ENCODE measurements at places on chromosomes 3 and 15. TPM values are rescaled to one million over a fixed set of nuclear protein-coding genes. Genes with fewer than 3 reads are reported as not detected.

The KBTBD12 gene
- total RNA-seq: 41.8 TPM

- H3K36me3 ChIP-seq: no peaks in the 10 kb centered on the region
- no peaks in the 10 kb centered on the region for H3K4me1 ChIP-seq
- H3K27ac ChIP-seq: no peak overlapping the region
- no peak overlapping the region for H3K4me3 ChIP-seq
- H3K27me3 ChIP-seq: peaks cover 16% of the 10 kb centered on the region
Observed at GRCh38 chr3:43019826-43020225, 40.7 kb downstream of the GASK1A start.

- no peaks in the 10 kb centered on the region for H3K36me3 ChIP-seq
- H3K27ac ChIP-seq: no peak overlapping the region
- H3K27me3 ChIP-seq: no peaks in the 10 kb centered on the region
- peaks cover 24% of the 10 kb centered on the region for H3K4me1 ChIP-seq
Observed at GRCh38 chr3:156626104-156626503, 48.3 kb upstream of the TIPARP start.

DNA sequence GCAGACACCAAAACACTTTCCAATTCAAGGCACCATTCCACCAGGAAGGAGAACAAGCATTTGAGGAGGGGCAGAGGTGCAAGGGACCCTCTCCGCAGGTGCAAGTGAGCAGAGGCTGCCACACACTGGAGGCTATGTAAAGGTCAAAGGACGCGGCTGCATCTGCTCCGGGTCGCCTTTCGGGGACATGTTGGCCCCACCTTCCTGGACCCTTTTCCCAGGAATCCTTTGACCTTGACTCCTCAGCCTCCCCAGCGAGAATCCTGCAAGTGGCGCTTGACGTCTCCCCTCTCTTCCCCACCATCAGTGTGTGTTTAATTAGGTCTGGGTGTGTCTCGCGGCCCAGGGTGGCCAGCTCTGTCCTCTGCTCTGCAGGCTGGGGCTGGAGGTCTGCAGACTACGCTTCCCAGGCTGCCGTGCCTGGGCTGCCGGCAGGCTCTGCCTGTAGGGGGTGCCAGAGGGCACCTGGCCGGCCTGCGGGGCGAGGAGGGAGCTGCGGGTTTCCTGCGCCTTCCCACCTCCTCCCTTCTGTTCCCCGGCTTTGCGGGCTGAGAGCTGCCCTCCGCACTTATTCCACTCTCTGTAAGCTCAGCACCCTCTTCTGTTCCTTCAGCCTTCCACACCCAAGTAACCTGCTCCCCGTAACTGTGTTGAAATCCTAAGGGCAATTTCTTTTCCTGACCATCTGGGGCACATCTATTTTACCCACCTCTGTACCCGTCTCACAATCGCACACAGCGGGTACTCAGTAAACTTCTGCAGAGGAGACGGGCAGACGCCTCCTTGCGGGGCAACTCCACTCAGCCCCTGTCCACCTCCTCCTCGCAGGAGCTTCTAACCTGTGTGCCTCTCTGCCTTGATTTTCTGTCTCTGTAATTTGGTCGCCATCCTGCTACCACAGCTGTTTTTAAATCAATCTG is 129.8 kb downstream of the NSMCE3 start:
- peaks cover 77% of the 10 kb centered on the region for H3K27me3 ChIP-seq
- H3K4me1 ChIP-seq: peaks cover 6% of the 10 kb centered on the region
- no peak for DNase-seq
- H3K36me3 ChIP-seq: no peaks in the 10 kb centered on the region
- no peak overlapping the region for H3K27ac ChIP-seq

The PLCL2 gene
- total RNA-seq: 48.1 TPM

The PRR20G gene
- not detected for total RNA-seq

DNA sequence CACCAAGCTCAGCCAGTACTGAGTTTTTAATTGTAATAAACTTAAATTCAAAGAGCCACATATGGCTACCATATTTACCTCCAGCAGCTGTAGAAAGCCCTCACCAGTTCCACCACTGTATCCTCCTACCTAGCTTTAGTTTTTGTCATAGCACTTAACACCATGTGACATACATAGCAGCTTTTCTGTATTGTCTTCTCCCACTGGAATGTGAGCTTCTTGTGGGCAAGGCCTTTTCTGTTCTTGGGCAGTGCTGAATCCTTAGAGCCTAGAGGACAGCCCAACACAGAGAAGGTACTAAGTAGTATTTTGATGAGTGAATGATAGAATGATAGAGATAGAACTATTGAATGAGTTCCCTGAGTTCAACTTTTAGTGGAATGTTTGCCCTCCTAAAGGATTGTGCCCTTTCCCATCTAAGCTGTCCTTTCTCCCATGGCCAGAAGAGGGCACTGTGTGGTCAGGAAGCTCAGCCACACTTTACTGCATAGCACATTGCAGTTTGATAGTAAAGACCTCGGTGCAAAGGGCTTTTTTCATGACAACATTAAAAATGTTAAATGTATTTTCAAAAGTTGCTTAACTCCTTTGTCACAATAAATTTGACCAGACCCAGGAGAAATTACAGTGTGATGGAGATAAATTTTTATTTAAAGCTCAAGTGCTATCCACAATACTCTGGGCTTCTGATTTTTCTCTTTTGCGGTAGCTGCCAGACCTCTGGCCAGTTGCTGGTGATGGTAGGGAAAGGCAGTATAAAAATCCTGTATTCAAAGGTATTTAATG is 115.8 kb downstream of the GHSR start:
- DNase-seq: peak; percentile 37
- H3K27ac ChIP-seq: peak overlapping the region; percentile 48

The TMCO5A gene
- not detected for total RNA-seq

The CALML4 gene
- 0.91 TPM for total RNA-seq

The SENP8 gene
- total RNA-seq: 6.5 TPM

Data from left ventricle myocardium inferior (tissue), 1 donor.